ENCODE measurements at places on chromosomes 4 and X.

DNA sequence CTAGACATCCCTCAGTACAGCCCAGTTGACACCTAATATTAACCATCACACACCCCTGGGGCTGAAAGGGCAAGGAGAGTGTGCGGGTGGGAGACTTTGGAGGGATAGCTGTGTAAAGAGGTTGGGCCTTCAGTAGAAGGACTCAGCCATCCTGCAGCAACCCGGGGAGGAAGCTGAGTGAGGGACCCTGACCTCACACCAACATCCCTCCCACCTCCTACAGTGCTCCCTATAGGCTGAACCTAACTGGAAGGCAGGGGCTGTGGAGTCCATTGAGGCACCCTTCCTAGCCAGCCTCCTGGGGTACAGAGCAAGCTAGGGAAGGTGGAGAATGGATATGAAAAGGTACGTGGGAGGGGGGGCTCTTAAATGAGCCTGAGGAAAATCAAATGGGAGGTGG, 276.3 kb downstream of the PTTG2 start:
- no peak for DNase-seq

GRCh38 chrX:15504661-15505060, 4.1 kb downstream of the BMX start:
- DNase-seq, result no peak

GRCh38 chr4:7645956-7646355, 211.2 kb upstream of the PSAPL1 start:
- no peak for DNase-seq

GRCh38 chr4:54668014-54668611, 10.4 kb downstream of the KIT start:
- no peak for DNase-seq

DNA sequence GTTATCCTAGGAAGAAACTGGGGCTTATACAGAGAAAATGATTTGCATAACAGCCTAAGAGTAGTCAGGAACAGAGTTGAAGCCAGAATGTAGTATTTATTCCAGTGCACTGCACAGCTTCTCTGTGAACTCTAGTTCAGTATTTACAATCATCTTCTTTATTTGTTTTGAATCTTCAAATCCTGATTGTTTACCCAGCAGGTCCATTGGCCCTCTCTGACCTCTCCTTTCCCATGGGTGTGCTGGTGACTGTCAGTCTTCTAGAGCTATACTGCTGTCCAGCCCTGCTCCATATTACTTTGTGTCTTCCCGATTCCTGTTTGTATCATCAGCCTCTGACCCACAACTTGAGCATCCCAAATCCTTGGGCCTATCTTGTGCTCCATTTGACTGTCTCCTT, 301.9 kb upstream of the HS3ST1 start:
- no peak for DNase-seq

- DNase-seq, result no peak
These were observed 16.7 kb downstream of the TMEM175 start for GRCh38 chr4:948936-949300.

DNA sequence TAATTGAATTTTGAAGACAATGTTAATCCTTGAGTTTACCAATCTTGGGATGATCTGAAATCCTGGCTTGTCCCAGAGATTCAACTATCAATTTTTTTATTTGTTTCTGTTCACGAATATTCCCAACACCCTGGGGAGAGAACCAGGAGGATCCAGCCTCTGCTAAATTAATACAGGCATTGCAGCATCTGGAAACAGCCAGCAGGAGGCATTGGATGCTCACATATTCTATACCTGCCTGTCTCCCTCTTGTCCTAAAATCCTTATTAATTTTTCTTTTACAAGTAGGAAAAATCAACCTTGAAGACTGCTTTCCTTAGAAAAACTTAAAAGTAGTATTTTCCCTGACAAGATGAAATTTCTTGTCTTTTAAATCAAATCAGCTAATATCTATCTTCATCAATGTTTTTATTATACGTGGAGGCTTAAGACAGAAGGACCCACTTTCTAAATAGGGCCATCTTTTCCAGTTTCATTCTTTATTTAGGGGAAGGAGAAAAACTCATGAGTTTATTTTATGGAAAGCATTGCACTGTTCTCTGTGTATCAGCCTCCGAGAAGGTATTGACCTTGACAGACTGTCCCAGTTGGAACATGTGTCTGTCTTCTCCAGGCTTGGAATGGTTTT, 102.4 kb downstream of the CLNK start:
- DNase-seq, result no peak

DNA sequence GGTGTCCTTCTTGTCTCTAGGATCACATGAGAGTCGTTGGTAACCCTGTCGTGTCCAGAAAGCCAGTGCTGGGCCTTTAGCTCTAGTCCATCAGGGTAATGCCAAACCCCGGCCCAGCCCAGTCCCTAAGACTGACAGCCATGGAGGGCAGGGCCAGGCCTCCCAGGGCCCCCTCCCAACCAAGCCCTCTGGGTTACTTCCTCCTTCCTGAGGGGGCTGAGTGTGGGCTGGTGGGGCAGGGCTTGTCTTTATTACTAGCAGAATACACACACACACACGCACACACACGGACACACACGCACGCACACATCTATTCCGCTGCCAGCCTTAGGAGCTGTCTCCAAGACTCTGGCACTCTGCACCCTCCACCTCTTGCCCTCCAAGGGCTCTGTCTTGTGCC, 35.6 kb upstream of the CDKN2AIP start:
- DNase-seq, result no peak
